Aorta (tissue), 5 donors: ENCODE measurements at places on chromosomes 5 and 9.

GRCh38 chr5:67639313-67639712 lies 442.7 kb upstream of the CD180 start:
- DNase-seq = no peak
- no peaks in the 10 kb centered on the region for H3K36me3 ChIP-seq
- H3K4me3 ChIP-seq = no peak overlapping the region

- no peaks in the 10 kb centered on the region for H3K36me3 ChIP-seq
- H3K27ac ChIP-seq = no peak overlapping the region
- no peak overlapping the region for H3K4me3 ChIP-seq
- DNase-seq = no peak
- H3K4me1 ChIP-seq = peaks cover 3% of the 10 kb centered on the region
- no peaks in the 10 kb centered on the region for H3K27me3 ChIP-seq
Measured at GRCh38 chr5:89401012-89401411, 518.0 kb upstream of the MEF2C start.

DNA sequence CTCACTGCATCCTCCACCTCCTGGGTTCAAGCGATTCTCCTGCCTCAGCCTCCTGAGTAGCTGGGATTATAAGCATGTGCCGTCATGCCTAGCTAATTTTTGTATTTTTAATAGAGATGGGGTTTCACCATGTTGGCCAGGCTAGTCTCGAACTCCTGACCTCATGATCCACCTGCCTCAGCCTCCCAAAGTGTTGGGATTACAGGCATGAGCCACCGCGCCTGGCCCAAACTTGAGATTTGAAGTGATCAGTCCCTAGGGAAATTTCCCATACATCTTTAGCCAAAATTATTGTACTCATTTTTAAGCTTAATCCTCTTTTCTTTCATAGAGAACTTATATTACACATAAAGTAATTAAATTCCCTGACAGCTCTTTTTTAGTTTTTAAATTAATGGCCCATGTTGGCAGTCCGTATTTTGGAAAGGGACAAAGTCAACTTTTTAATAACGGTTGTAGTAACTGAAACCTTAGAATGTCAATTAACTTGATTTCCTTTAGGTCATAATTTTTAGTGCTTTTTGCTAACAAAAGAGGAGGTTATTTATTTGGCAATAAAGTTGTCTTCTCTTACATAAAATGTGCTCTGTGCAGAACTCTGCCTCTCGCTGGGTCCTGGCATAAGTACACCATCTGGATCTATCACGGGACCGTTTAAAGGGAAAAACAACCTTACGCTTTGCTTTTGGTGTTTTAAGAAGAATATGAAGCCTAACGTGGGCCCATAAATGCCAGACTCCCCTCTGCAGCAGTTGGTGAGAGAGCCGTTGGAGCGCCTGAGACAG lies 142.3 kb upstream of the OTULINL start:
- no peaks in the 10 kb centered on the region for H3K36me3 ChIP-seq
- peaks cover 3% of the 10 kb centered on the region for H3K4me1 ChIP-seq
- H3K27ac ChIP-seq = peak overlapping the region; percentile 57
- no peak for DNase-seq

GRCh38 chr9:136019041-136019680 lies 58.0 kb upstream of the UBAC1 start:
- no peaks in the 10 kb centered on the region for H3K4me1 ChIP-seq
- no peaks in the 10 kb centered on the region for H3K36me3 ChIP-seq
- H3K27me3 ChIP-seq = no peaks in the 10 kb centered on the region

DNA sequence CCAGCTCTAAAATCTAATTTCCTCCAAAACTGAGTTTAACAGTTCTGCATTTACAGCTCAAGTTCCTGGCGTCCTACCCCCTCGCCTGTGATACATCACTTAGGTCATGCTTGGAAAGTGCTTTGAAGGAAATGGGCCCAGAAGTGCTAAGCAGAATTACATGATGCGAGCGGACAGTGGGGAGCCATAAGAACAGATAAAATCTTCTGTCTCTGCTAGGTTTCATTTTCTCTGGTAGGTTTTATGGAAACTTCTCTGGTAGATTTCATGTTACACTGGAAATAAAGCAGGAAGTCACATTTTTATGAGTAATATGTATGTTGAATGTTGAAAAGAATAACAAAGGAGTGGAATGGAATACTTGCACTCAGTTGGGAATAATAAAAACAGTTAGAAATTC lies 138.3 kb downstream of the ZDHHC21 start:
- H3K4me1 ChIP-seq = peaks cover 2% of the 10 kb centered on the region
- H3K36me3 ChIP-seq = no peaks in the 10 kb centered on the region
- no peak overlapping the region for H3K4me3 ChIP-seq
- no peak for DNase-seq
- no peaks in the 10 kb centered on the region for H3K27me3 ChIP-seq

GRCh38 chr5:178180141-178180863 lies 6.9 kb downstream of the GMCL2 start:
- H3K4me3 ChIP-seq = no peak overlapping the region
- H3K27ac ChIP-seq = no peak overlapping the region
- DNase-seq = no peak
- no peaks in the 10 kb centered on the region for H3K27me3 ChIP-seq
- H3K36me3 ChIP-seq = no peaks in the 10 kb centered on the region
- no peaks in the 10 kb centered on the region for H3K4me1 ChIP-seq

DNA sequence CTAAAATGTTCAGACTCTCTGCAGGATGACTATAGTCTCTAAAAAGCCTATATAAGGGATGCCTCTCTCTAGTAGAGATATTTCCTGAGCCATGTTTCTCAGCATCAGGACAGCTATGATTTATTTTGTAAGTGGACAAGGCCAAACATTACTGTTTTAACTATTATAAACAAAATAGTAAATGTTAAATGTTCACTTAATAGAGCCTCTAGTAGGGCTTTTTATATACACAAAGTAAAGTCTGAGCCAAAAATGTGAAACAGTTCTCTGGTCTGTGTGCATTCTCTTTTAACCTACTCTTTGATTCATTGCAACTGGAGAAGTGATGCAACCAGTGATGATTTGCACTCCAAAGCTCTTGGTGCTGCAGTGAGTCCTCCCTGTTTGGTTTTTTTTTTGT lies 220.5 kb downstream of the GDNF start:
- no peak overlapping the region for H3K4me3 ChIP-seq
- no peak for DNase-seq
- H3K27me3 ChIP-seq = no peaks in the 10 kb centered on the region
- H3K27ac ChIP-seq = no peak overlapping the region
- no peaks in the 10 kb centered on the region for H3K4me1 ChIP-seq
- H3K36me3 ChIP-seq = no peaks in the 10 kb centered on the region

DNA sequence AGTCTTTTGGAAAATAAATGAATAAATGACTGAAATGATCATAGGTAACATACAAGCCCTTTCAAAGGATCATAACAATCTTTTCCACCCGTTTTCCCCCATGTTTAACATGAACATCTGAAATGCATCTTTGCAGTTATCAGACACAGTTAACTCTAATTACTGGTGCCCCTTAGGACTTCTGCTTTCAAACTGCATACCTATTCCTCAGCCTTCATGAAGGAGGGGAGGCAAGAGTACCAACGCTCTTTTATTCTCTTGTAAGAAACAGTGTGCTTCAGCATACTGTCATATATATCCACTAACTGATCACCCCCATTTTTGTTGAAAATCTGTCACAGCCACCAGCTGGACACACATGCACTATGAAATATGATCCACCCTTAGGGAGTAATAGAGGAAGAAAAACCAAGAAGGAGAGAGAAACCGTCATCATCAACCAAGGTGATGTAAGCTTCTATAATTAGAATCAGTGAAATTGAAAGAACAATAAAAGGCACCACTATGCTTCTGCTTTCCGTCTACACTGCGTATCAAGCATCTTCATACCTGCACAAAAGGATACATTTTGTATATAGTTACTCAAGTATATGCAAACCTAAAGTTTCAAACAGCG lies 98.7 kb downstream of the RAPGEF6 start:
- DNase-seq = no peak
- no peaks in the 10 kb centered on the region for H3K36me3 ChIP-seq
- H3K4me3 ChIP-seq = no peak overlapping the region
- H3K27me3 ChIP-seq = no peaks in the 10 kb centered on the region
- H3K4me1 ChIP-seq = no peaks in the 10 kb centered on the region
- H3K27ac ChIP-seq = no peak overlapping the region
